NCI-H1417 treated with DMSO at 0.1 percent for 48 hours (cell line): ENCODE measurements at places on chromosomes 7 and 10.

- DNase-seq, result peak; percentile 58
Measured at GRCh38 chr10:360653-361052, 225.4 kb downstream of the ZMYND11 start.

- DNase-seq, result no peak
Measured at GRCh38 chr7:14691034-14691433, 211.5 kb downstream of the DGKB start.

DNA sequence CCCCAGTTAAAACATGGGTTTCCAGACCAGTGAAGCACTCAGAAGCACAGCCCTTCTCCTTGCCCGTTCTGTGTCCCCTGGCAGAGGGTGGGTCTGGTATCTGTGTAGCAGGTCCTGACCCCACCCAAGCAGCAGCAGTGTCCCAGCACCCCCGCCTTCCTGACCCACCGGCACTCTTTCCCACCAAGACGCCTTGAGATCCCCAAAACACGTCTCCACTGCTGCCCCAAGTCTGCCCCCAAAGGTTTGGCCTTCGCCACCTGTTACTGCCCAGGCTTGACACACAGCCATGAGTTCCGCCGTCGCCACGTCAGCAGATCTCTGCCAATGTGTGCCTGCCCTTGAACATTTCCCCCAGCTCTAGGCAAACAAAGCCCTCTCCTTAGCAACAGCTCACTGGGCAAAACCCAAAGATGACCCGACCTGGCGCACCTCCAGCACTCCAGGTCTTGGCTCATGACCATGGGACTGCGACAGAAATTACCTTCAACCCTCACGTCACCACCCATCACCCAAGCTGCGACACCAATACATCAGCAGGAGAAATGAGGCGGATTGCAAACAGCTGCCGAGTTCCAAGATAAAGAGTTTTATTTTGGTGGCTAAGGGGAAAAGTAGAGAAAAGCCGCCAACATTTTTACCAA, 75.6 kb downstream of the CTBP2 start:
- DNase-seq, result no peak

GRCh38 chr7:151690606-151691005, 170.9 kb upstream of the RHEB start:
- DNase-seq, result no peak

DNA sequence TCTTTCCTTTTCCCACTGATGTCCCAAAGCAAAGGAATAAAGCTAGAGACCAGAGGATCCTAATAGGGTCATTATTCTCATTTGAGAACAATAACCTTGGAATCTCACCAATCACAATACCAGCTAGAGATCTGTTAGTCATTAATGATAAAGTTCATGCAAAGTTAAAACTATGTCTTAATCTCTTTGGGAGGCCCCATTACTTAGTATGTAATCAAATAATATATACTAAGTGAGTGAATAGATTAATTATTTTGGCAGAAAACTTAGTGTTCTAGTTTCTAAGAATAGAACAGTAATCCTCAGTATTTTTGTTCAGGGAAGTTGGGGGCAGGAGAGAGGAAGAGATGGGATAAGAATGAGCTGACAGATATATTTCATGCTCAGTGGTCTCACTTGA, 227.2 kb downstream of the MTERF1 start:
- no peak for DNase-seq

- DNase-seq, result no peak
Measured at GRCh38 chr10:774661-775244, 85.3 kb upstream of the DIP2C start.

DNA sequence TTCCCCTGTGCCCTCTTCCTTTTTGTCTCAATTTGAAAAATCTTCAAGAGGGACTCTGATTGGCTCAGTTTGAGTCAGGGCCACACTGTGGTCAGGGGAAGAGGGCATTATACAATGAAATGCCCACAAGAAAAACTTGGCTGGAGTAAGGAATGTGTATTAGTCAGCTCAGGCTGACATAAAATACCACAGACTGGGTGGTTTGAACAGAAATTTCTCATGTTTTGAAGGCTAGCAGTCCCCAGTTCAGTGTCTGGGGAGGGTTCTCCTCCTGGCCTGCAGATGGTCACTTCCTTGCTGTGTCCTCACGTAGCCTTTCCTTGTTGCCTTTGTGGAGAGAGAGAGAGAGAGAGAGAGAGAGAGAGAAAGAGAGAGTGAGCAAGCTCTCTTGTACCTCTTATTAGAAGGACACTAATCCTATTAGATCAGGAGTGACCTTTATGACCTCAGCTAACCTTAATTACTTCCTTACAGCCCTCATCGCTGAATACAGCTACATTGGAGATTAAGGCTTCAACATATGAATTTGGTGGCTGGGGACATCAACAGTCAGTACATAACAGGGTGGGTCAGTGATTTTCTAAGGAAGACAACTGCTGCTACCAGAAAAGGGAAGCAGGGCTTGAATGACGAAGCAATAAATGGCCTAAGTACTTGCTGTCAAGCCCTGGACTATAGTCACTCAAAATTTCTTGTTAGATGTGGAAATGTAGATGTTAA, 25.8 kb upstream of the FAM13C start:
- DNase-seq, result no peak

GRCh38 chr7:134155871-134156270, 28.7 kb downstream of the LRGUK start:
- DNase-seq, result no peak

DNA sequence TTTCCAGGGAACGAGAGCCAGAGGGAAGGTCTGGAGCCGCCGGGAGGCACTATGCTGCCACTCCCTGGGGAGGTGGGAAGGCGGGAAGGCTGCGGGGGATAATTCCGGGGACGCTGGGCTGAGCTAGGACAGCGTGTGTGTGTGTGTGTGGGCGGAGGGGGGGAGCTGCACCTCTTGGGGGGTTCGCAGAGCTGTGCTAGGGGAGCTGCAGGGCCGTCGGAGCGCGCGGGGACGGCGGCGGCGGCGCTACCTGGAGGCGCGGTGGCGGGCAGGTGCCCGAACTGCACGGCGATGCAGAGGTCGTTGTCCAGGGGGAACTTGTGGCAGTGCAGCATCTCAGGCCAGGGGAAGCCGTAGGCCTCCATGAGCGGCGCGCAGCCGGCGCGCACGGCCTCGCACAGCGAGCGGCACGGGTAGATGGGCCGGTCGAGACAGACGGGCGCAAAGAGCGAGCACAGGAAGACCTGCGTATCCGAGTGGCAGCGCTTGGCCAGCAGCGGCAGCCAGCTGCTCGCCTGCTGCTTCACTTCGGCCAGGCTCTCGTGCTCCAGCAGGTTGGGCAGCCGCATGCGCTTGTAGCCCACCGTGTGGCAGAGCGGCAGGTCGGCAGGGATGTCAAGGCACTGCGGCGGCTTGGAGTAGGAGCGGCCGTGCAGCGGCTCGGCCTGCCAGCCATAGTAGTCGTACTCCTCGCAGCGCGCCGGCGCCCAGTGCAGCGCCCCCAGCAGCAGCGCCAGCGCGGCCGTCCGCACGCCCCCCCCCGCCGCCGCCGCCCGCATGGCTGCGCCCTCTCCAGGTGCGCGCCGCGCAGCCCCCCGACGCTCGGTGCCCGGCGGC, 526 bp downstream of the SFRP5 start:
- no peak for DNase-seq

GRCh38 chr7:123538189-123538714, 3.9 kb upstream of the IQUB start:
- DNase-seq, result no peak

- DNase-seq, result no peak
Measured at GRCh38 chr7:45267262-45267661, 109.7 kb downstream of the RAMP3 start.

DNA sequence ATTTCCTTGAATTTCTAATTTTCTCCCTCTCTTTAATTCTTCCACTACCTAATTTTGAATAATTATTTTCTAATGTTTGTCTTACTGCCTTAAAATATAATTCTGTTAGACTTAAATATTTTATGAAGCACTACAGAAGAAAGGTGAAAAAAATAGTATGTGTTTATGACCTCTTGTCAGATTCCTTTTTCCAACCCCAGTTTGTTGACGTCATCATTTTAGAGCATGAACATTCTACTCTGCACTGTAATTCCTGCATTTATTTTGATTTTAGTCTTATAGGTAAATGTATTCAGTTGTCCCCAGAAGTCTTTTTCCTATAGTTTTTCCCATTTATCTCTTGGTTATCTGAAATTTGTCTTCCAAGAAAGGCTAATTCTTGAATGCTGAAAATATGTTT, 468.1 kb downstream of the SORCS3 start:
- no peak for DNase-seq

DNA sequence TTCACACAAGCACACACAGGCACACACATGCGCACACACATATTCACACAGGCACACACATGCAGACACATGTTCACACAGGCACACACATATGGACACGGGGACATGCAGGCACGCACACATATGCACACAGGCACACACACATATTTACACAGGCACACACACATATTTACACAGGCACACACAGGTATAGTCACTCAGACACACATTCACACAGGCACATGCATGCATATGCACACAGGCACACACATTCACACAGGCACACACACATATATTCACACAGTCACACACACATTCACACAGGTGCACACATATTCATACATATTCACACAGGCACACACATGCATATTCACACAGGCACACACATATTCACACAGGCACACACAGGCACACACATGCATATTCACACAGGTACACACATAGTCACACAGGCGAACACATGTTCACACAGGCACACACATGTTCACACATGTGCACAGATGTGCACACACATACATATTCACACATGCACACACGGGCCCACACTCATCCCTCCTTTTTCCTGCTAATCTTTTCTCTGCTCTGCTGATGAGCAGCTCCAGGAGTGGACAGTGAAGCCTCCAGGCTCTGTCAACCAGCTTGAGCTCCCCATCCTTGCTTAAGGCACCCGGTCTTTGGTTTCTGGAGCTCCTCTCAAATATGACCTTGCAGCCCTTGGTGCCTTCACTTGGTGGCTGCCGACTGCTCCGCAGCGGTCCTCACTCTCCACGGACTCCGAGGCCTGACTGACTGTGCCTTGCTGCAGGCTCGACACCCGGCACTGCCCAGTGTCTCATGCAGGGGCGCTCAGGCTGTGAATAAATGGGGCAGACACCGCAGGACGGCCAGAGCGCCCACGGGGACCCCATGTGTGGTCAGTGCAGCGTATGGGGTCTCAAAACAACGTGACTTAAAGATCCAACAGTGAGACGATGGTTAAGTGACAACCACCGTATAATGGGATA, 581.2 kb upstream of the MGMT start:
- no peak for DNase-seq

DNA sequence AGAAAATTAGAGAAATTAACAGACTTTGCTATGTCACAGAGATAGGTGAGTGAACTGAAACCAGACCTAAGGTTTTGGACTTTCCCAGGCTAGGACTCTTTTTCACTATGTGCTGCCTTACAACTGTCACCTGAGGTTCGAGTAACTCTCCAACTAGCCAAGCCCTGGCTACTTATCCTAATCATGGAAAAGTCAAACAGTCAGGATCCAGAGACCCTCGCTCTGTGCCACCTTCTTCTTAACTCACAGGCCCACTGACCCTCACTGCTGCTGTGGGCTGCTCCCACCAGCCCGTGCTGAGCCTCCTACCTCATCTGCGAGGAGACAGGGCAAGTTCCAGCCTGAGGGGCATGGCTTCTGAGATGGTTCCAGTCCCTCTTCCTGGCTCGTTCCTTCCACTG, 211.4 kb upstream of the KLF14 start:
- DNase-seq, result no peak

DNA sequence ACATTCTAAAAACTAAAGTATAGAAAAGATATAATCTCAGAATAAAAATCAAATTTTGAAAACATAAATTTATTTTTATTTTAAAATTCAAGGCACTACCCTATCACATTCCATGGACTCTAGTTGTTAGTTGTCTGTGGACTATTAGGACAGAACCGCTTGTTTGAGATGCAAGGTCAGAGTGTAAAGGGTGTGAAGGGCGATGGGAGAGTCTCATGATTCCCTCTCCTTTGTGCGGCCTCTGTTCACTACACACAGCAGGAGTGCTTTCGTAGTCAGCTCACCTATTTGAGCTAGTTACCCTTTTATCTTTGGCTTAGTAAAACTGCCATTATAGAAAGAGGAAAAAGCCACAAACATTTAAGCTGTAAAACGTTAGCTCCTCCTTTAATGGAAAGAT, 189.8 kb upstream of the TEX47 start:
- DNase-seq, result no peak

DNA sequence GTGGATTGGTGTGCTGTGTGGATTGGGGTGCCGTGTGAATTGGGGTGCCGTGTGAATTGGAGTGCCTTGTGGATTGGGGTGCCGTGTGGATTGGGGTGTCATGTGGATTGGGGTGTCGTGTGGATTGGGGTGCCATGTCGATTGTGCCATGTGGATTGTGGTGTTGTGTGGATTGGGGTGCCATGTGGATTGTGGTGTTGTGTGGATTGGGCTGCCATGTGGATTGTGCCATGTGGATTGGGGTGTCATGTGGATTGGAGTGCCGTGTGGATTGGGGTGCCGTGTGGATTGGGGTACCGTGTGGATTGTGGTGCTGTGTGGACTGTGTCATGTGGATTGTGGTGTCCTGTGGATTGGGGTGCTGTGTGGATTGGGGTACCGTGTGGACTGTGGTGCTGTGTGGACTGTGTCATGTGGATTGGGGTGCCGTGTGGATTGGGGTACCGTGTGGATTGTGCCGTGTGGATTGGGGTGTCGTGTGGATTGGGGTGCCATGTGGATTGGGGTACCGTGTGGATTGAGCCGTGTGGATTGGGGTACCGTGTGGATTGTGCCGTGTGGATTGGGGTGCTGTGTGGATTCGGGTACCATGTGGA, 120.6 kb upstream of the NPS start:
- no peak for DNase-seq

DNA sequence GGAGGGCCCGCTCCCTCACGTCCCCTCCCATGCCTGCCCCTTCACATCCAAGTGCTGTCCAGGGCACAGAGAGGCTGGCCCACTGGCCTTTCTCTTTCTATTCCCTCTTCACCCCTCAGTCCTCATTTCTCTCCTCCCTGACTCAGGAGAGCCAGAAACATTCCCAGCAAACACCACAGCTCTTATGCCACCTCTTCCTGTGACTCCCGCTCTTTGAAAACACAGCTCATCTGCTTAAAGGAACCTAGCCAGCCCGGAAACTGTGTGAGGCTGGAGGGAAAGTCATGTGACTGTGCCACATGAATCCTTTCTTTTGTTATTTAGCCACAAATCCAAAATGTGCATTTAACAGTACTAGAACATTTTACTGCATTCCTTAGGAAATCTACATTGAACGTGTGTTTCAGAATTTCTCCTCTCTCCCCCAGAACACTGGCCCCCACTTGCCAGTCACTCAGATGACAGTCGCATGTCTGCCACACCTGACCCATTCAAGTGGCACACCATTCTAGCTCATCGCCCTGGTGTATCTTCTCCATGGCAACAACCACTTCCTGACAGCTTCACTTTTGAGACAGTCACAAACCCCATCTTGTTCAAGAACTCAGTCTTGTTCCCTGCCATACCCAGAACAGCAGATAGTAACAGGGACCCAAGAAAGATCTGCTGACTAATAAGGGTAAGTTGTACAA, 42.8 kb downstream of the GRB10 start:
- no peak for DNase-seq

DNA sequence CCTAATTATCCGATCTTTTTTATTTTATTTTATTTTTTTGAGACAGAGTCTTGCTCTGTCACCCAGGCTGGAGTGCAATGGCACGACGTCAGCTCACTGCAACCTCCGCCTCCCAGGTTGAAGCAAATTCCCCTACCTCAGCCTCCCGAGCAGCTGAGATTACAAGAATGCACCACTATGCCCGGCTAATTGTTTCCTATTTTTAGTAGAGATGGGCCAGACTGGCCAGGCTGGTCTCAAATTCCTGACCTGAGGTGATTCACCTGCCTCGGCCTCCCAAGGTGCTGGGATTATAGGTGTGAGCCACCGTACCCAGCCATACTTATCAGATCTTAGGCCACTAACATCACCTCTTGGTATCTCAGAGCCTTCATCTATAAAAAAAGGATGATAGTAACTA, 4.9 kb downstream of the SLC25A13 start:
- DNase-seq, result no peak
